Psoas muscle (tissue), 8 donors: ENCODE measurements at places on chromosomes 3 and 15. TPM values are rescaled to one million over a fixed set of nuclear protein-coding genes. Genes with fewer than 3 reads are reported as not detected.
A peak's percentile ranks its signal among the peaks of the same experiment; 100 is the strongest.

DNA sequence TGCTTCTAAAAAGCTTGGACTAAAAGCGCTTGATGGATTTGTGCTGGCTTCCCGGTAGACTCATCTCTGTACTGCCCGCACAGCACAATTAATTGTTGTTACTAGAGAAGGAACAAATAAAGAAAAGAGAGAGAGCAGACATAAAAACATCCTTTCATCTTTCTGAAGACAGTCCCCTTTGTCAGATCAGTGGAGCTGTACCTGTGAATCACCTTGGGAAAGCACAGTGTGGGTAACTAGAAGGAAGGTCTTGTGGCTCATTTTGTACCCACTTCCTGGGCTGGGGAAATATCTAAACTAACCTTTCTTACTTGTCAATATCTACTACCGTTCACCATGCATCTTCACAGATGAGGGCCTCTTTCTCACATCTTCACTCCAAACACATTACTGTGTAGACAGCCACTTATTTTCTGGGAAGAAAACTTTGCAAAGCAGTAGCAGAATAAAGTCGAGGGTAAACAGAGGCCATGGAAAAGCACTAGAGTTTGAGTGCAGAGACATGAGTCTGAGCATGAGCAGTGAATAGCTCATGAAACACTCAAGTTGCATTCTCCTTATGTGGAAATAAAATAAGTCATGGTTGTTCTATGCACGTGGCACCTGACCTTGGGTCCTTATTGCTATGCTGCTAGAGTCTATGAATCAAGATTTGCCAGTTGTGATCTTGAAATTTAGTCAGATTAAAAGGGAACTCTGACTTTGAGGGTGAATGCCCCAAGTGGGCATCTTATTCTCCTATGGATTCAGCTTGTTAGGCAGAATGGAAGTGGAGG lies 169.3 kb downstream of the LPP start:
- no peak for DNase-seq

Gene CSPG4
- polyA plus RNA-seq, result 15.9 TPM

DNA sequence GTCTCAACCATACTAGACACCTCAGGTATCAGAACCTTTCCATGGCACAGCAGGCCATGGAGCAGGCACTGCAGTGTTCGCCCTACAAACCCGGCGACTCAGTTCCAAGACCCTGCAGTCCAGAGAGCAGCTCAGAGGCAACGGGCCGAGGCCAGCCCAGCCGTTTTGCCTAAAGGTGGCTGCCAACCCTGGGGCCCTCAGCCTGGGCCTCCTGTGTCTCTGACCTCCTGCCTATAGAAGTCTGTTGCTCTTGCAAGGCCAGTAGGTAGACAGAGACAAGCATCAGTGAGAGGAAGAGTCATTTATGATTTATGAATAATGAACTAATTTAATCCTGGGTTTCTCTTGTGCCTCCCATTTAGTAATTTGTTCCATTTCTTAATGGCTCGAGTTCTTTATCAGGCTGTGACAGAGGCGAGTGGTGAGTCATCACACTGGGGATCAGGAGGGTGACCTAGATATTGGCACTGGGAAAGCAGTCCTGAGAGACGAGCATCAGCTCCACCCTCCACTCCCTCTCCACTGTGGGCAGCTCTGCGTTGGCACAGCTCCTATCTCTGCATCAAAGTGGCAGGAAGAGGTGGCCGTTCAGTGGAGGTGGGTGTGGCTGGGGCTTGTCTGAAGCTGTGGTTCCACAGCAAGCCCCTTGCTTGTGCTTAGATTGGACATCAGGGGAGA lies 79.8 kb downstream of the ABHD5 start:
- DNase-seq, result peak; percentile 57

GRCh38 chr3:118267588-118267987 lies 767.1 kb downstream of the IGSF11 start:
- no peak for DNase-seq

DNA sequence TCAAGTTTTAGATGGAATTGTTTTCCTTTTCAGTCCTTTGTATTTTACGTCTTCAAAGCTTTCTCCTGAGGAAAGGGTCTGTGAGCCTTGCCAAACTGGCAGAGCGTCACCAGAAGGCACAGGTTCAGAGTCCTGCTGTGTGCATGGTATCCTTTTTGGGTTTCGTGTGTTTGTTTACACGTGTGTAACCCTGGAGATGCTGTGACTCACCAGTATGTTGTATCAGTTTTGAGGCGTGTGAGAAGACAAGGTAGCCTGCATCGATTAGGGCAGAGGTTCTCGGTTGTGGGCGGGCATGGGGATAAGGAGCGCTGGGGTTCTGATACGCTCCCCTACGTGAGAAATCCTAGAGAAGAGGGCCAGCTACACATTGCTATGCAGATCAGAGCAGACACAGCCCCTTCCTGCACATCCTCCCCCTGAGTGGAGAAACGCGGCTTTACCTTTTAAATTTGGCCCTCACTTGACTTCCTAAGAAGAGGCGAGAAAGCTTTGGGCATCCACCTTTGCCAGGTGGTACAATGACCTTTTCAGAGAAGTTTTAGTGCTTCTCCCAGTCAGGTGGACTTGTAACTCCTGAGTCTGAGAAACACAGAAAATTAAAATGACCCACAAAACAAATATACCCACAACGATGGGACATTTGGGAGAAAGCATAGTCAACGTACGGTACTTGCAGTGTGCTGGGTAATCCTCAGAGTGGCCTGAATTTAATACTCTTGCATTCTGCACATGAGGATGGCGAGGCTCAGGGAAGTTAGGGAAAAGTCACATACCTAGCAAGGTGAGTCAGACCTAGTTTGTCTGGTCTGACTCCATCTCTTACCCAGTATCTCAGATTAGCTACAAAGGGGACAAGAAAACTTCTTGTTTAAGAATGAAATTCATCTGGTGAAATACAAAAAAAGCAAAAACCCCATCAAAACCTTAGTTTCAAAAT lies 38.1 kb downstream of the TRAK1 start:
- DNase-seq, result no peak

Gene FOXP1
- 9.5 TPM for polyA plus RNA-seq

Gene TMCO5A
- polyA plus RNA-seq, result not detected

DNA sequence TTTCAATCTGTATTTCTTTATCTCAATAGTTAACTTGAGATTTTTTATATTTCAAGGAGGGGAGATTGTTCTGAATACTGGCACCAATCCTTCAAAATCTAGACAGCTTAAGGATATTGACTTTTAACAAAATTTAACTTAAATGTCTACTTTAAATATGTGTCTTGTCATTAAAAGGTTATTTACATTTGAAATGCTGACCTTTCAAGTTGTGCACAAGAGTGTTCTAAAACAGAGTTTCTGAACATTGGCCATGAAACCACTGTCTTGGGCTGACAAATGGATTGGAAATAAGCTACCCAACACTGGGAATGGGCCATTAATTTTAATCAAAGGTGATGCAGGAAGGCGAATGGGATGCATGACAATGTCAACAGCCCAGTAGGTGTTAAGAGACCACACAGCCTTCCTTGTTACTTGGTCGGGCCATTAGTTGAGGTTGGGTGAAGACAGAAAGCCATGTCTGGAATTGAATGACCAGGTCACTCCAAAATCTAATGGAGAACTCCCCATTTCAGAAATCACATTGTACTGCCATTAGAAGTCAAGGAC lies 128.5 kb downstream of the CDIN1 start:
- DNase-seq, result no peak

Gene RFTN1
- polyA plus RNA-seq, result 33.1 TPM

DNA sequence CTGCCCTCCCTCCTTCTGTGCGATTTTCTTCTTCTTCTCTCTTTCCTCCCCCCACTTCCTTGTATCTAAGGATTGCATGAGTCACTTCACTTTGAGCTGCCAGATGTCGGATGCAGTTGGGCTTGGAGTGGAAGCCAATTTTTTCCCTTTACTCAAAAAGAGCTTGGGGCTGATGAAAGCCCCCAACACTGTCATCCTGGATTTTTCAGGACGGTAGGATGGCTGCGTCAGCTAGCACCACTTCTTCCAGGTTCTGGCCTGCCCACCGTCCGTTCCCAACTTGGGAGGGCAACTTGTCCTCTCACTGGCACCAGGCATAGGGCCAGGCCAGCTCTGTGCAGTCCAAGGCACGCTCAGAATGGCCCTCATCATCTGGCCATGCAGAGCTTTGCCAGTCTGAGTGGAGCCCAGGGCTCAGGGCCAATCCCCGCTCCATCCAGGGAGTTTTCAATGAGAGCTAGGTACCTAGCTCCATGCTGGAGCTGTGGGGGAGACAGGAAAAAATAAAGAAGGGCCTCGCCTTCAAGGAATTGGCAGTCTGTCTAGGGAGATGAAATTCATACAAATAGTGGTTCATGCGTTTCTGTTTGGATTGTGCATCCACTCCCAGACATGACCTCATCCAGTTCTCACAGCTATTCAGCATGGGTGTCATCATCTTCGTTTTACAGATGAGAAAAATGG lies 47.7 kb upstream of the INSYN1 start:
- DNase-seq, result peak; percentile 93

Gene ANP32A
- polyA plus RNA-seq, result 89.6 TPM

Gene KCNAB1
- 0.91 TPM for polyA plus RNA-seq

- peak; percentile 60 for DNase-seq
Measured at GRCh38 chr3:126353694-126354321, 3.4 kb downstream of the KLF15 start.

Gene CHST2
- polyA plus RNA-seq, result 2.9 TPM

DNA sequence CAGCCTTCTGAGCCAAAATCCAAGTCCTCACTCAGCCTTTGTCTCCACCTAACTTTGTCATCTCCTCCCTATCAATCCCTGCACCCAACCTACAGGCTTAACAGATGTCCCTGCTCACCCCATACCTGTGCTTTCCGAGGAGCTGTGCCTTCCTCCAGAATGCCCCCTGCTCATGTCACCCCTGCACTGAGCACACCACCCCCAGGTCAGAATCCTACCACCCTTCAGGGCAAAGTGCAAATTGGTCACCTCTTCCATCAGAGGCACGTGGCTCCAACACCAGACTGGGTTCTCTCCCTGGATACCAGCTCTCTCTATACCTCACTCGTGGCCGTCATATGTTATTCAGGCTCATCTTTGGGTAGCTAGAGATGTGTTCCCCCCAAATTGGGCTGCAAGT lies 29.8 kb downstream of the HOMER2 start:
- no peak for DNase-seq

Gene SPTBN5
- polyA plus RNA-seq, result 0.13 TPM

Gene UCN2
- 0.12 TPM for polyA plus RNA-seq

DNA sequence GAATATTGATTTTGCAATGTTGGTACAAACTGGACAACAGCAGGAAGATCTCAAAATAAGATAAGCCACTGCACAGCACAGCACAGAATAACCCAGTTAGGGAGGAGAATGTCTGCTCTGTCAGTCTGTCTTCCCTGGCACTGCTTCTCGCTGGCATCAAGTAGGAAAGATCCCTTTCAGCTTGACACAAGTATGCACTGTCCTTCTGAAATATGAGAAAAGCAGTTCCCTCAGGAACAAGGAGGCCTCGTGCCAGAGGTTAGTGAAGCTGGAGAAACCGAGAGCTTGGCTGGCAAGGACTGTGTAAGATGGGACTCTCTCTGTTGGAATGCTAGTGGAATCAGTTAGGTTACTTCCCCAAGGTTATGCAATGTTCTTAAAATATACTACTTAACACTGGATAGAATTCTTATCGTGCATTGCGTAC lies 59.1 kb downstream of the FMN1 start:
- DNase-seq, result peak; percentile 65

- DNase-seq, result no peak
Measured at GRCh38 chr15:45121706-45122417, 7.7 kb downstream of the DUOXA2 start.

DNA sequence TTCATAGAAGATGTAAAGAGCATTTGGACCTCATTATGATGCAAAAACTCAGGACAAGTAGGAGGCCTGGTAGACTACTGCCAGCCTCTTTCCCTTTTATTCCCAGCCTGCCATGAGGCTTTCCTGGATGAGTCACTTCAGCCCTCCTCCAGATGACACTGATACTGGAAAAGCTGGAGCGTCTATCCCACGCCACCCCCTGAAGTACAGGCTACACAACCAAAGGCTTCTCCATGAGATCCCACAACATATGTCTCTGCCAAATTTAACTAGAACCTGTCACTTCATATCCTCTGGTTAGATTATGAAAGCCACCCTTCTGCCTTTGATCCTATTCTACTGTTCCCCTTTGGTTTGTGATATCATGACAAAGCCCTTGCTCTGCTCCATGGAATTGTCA lies 56.1 kb upstream of the CPNE4 start:
- DNase-seq, result no peak

- no peak for DNase-seq
Measured at GRCh38 chr15:27681038-27681437, 418.1 kb downstream of the OCA2 start.

Gene SHC4
- 0.14 TPM for polyA plus RNA-seq

GRCh38 chr3:180870008-180870699 lies 42.3 kb upstream of the FXR1 start:
- peak; percentile 49 for DNase-seq

- no peak for DNase-seq
Measured at GRCh38 chr3:75176937-75177336, 487.2 kb upstream of the FRG2C start.

Gene ITIH4
- 1.3 TPM for polyA plus RNA-seq

DNA sequence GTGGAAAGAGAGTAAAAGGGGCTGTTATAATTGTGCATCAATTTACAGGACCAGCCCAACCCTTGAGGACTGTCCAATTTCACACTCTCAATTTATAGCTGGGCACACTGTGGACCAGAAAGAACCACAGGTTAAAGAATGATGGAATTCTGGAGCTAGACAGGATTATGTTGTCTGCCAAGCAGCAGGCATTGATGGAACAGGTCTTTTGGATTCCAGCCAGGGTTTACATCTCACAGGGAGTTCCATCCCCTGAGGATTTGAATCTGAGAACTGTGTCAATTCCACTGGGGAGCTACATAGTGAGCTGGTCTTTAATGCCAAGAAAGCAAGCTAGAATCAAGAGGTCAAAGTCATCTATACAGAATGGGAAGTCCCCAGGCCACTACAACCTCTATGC lies 389.5 kb upstream of the WNT5A start:
- no peak for DNase-seq

DNA sequence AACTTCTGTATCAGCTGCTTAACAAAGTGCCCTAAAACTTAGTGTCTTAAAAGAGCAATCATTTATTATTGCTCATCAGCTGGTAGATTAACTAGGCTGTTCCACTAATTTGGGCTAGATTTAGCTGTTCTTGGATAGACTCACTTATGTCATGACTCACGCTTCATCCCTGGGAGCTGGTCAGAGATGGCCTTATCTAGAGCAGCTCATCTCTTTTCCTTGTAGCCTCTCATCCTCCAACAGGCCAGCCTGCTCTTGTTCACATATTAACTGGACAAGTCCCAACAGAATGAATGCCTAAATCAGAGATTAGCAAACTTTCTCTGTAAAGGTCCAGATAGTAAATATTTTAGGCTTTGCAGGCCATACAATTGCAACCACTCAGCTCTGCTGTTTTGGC lies 66.9 kb upstream of the PLAAT1 start:
- no peak for DNase-seq

Gene SUSD5
- 2.0 TPM for polyA plus RNA-seq

Gene SNTN
- not detected for polyA plus RNA-seq

- no peak for DNase-seq
Measured at GRCh38 chr3:46369675-46370132, 1.0 kb upstream of the CCR5 start.

Gene SLC15A2
- polyA plus RNA-seq, result 0.36 TPM

Gene PRC1
- polyA plus RNA-seq, result 3.5 TPM

DNA sequence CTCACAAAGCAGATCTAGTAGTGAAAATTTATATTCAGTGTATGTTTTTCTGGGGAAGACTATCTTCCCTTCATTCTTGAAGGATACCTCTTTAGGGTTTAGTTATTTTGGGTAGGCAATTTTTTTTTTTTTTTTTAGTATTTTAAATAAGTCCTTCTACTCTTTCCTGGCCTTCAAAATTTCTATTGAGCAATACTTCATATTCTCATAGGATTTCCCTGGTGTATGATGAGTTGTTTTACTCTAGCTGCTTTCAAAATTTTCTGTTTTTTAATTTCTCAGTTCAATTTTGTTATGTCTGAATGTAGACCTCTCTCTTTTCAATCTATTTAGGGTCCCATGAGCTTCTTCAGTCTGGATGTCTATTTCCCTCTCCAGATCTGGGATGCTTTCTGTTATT lies 74.3 kb upstream of the PLSCR4 start:
- no peak for DNase-seq
